ENCODE measurements at places on chromosomes 6 and 20.

DNA sequence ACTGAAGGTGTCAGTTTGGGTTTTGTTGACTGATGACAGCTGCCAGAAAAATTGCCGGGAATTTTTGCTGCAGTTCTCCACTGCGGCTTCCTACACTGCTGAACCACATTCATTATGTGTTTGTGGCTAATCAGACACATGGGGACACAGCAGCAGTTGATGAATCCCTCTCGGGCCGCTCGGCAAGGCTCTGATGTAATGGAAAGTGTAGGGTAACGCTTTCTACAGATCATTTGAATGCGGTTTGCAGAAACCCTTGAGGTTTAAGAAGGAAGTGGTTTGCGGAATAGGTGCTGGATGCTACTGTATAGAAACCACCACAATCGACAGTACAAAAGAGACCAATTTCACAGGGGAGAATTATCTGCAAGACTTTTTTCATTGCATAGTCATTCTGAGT lies 138.7 kb upstream of the SASH1 start:
- DNase-seq = no peak

- no peak for DNase-seq
Observed at GRCh38 chr6:149586149-149586548, 20.0 kb downstream of the GINM1 start.

- no peak for DNase-seq
Observed at GRCh38 chr20:40896814-40897700, 131.6 kb upstream of the TOP1 start.

GRCh38 chr20:59120491-59120890 lies 43.1 kb upstream of the ZNF831 start:
- DNase-seq = no peak

GRCh38 chr6:126335210-126335609 lies 4.7 kb upstream of the CENPW start:
- no peak for DNase-seq

DNA sequence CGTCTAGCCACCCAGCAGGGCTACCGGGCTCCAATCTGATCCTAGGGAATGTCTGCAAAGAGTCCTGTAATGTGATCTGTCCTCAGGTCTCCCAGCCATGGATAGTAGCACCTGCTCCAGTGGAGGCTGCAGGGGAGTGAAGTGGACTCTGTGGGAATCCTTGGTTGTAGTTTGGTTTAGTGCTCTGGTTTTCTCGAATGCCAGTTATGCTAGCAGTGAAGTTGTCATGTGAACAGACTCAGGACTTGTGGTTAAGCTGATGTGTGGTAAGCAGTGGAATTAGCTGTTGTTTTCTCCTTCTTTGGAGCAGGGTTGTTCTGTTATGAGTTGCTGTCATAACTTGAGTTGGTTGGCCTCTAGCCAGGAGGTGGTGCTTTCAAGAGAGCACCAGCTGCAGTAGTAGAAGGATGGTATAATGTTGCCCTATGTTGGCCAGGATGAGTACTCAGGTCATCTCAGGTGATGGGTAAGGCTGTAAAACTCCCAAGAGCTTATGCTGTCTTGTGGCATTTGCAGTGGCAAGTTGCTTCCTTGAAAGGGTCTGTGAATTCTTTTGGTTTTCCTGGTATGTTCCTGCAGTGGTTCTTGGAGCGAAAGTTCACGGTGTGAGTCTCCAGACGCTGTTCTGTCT lies 390.2 kb downstream of the UTRN start:
- no peak for DNase-seq

All from endothelial cell (in vitro differentiated cells).